Daoy (cell line): ENCODE measurements at places on chromosomes 7 and 10. TPM values are rescaled to one million over a fixed set of nuclear protein-coding genes. Genes with fewer than 3 reads are reported as not detected.

GRCh38 chr7:151117565-151117964 is 31.3 kb downstream of the AGAP3 start:
- DNase-seq = no peak

GRCh38 chr10:128312250-128312649 is 186.0 kb upstream of the MKI67 start:
- no peak for DNase-seq

GRCh38 chr10:15877836-15878576 is 17.7 kb upstream of the MINDY3 start:
- no peak for DNase-seq

GRCh38 chr7:151406051-151406875 is 3.6 kb downstream of the WDR86 start:
- no peak for DNase-seq

DNA sequence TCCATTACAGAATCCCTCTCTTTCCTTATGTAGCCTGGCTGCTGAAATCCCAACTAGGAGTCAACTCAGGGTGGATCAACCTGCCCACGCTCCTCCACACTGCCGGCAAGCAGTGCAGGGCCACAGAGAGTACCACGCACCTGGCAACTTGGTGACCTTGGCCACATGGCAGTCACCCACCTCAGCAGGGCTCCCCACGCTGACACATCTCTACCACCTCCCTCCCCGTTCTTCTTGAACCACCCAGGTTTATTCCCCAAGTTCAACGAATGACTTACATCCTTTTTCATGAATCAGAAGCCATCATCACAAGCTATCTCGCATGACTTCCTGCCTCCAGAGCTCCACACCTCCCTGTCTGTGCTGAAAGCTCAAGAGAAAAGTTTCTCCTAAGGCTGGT is 153.4 kb downstream of the GRID1 start:
- DNase-seq = no peak

DNA sequence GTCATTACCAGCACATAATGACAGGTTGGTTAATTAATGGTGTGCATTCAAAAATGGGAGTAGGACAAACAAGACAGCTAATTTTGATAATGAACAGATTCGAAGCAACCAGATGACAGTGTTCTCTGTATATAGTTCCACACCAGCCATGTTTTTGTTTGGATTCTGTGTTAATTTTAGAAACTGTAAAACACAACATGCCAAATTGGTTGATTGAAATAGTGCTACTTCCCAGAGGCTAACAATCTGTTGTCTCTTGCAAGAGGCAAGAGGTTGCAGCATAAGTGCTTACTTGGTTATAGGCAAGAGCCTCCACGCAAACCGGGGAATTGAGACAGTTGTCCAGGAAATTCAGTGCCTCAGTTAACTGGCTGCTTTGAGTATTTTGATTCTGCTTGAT is 170.2 kb upstream of the HABP2 start:
- DNase-seq = no peak

GRCh38 chr7:108375668-108376067 is 80.6 kb downstream of the NRCAM start:
- DNase-seq = no peak

- no peak for DNase-seq
Observed at GRCh38 chr7:31070991-31071644, 19.0 kb downstream of the ADCYAP1R1 start.

LIPN gene
- not detected in 2 replicates for total RNA-seq

HIBADH gene
- total RNA-seq = 49.8 and 62.7 TPM in 2 replicates
